ENCODE measurements at places on chromosomes 12 and 14.

GRCh38 chr12:3571323-3571722 is 80.3 kb downstream of the PRMT8 start:
- DNase-seq: no peak

GRCh38 chr12:9856151-9856550 is 13.0 kb downstream of the CLEC2B start:
- DNase-seq: no peak

DNA sequence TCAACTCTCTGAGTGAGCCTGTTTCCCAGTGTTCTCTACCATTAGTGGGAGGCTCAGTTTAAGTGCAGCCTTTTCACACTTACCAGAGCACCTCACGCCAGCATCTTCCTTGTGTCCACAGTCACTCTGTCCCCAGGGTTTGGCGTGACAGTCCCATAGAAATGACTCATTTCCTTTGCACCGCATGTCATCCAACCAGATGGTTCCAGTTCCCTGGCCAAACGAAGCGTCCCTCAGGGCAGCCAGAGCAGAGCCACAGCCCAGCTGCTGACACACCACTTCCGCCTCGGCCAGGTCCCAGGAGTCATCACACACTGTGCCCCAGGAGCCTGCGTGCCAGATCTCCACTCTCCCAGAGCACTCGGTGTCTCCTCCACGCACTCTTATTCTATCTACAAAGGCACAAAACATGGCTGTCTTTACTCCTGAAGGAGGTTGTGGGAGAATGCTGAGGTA is 65.4 kb downstream of the ACSM4 start:
- DNase-seq: no peak

- peak; percentile 42 for DNase-seq
Measured at GRCh38 chr14:65243766-65244442, 141.6 kb upstream of the MAX start.

GRCh38 chr12:93913845-93914244 is 234.5 kb upstream of the PLXNC1 start:
- no peak for DNase-seq

- no peak for DNase-seq
Measured at GRCh38 chr12:34297790-34298164, 275.5 kb downstream of the ALG10 start.

GRCh38 chr12:118038137-118038536 is 21.6 kb downstream of the RFC5 start:
- no peak for DNase-seq

- no peak for DNase-seq
Measured at GRCh38 chr14:100475268-100475667, 111.9 kb downstream of the BEGAIN start.
